ENCODE measurements at places on chromosomes 5 and 9.

DNA sequence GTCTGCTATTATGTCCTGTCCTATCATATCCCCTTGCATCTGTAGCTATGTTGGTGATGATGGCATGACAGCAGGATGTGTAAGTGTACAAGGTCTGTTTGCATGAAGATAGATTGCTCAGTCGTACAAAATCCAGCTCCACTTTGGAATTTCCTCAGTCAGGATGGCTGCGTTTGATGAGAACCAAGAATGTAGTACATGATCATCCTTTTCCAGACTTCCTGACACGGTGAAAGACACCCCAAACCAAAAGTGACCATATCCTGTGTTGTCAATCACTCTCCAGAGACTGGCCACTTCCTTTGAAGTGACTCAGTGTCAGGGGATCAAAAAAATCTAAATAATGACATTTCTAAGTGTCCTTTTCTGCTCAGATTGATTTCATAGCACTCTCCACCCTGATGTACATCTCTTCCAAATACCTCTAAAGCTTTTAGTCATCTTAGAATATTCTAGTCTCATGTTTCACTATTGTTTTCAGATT lies 213.4 kb downstream of the PLK2 start:
- DNase-seq = no peak

DNA sequence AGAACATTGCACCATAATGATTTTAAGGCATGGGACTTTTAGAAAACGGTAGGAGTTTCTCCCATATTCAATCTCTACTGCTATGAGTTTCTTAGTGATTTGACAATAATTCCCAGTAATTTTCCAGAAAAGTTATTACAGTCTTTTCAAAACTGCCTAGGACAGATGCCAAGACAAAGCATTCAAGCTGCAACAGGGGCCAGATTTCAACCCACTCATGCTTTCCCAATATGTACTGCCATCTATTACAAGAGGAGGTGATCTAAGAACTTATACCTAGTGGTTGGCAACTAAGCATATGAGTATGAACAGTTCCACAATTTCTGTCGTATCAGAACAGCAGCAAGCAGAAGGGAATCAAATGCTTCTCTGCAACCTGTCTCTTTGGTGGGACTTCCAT lies 95.1 kb upstream of the TMED7 start:
- no peak for DNase-seq

DNA sequence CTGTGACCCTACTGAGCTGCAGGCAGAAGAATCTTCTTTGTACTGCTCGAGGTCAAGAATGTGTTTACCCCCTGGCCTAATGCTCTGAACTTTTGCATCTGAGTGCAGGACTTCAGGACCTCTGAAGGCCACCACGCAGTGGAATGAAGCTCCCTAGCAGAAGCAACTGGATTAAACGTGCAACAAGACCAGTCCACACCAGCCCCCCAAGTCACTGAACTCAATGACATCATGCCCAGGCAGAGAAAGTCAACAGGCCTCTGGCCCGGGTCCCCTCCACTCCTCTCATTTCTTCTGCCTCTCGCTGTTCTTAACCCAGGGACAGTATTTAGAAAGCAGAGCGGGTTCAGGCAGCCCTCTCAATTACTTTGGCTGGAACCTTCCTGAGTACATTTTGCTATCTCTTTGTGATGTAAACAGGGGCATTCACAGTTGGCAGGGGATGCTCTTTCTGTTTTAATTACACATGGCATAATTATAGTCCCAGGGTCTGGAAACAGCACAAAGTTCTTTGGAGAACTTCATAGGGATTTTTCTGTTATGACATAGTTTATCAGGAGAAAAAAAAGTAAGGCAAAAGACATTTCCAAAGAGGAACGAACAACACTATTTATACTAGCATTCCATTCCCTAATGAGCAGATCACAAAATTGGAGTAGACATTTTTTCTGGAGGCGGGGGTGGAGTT lies 108.2 kb upstream of the SPATA31D4 start:
- DNase-seq = no peak

DNA sequence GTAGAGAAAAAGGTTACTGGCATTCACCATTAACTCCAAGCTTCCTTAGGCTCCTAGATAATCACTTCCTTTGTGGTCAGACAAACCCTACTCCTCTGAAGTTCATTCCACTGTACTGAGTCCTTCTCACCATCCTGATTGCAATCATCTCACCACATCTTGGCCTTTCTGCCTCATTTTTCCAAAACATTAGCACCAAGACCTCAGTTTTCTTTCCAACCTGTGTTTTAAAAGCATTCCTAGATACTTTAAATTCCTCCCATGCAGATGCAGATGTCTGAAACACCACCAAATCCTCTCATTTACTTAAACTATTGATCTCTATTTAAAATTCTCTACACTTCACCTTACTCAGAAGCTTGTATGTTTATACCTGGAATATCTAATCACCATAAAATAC lies 961.3 kb upstream of the CTNND2 start:
- DNase-seq = no peak

DNA sequence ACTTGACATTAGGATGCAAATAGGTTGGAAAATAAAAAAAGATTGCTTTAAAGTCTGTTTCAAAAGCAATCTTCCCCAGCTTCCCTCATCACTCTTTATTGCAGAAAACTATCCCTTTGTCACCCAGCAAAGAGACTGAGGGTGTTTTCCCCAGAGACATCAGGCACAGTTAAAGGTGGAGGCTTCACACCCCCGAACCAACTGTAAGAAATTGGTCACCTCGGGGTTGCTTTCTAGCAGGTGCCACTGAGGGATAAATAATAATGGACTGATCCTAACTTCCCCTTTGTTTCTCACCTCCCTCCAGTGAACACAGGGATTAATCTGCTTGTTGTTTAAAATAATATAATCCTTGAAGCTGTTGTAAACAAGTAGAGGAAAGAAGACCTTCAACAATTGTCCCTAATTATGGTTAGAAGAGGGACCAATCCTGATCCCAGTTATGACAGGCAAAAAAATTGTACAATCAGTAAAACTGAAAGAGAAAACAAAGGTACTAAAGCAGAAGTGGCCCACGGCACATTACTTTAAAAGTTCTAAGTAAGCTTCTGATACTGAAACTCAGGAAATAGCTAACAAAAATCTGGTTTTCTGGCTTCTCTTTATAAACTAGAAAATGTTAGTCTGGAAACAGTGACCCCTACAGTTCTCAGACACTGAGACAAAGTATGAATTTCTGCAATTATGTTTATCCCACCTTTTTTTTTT lies 6.6 kb upstream of the PCSK1 start:
- DNase-seq = no peak

GRCh38 chr5:127586066-127586770 lies 62.7 kb upstream of the CTXN3 start:
- no peak for DNase-seq

- DNase-seq = no peak
Measured at GRCh38 chr9:36748322-36748899, 175.7 kb downstream of the MELK start.

- DNase-seq = no peak
Measured at GRCh38 chr5:142743592-142744441, 26.4 kb upstream of the ARHGAP26 start.

- DNase-seq = no peak
Measured at GRCh38 chr5:80502800-80503199, 14.9 kb downstream of the FAM151B start.

DNA sequence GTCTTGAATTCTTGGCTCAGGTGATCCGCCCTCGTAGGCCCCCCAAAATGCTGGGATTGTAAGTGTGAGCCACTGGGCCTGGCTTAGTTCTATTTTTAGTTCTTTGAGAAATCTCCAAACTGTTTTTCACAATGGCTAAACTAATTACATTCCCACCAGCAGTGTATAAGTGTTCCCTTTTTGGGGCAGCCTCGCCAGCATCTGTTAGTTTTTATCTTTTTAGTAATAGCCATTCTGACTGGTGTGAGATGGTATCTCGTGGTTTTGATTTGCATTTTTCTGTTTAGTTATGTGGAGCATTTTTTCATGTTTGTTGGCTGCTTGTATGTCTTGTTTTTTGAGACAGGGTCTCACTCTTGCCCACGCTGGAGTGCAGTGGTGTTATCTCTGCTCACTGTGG lies 28.2 kb downstream of the CNOT6 start:
- no peak for DNase-seq

- DNase-seq = no peak
Measured at GRCh38 chr5:77851176-77852067, 75.3 kb upstream of the TBCA start.

- DNase-seq = no peak
Measured at GRCh38 chr5:80904533-80905187, 55.5 kb upstream of the RASGRF2 start.

GRCh38 chr5:173911623-173912022 lies 23.5 kb downstream of the CPEB4 start:
- DNase-seq = no peak

DNA sequence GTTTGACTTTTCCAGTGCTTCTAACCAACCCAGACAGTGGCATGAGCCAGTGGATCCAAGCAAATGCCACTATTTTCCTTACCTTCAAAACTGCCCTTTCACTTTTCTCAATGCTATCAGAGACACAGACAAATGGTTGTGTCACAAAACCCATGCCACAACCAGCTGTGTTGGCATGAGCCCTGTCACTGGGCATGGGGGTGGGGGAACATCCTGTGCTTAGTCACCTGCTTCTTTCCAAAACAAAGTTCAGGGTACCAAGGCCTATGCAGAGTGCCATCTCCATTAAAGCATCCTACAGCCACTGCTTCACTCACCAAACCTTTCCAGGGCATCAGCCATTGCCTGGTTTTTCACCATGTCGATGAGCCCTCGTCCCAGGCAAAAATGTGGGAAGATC lies 30.1 kb downstream of the NIPSNAP3B start:
- DNase-seq = no peak

DNA sequence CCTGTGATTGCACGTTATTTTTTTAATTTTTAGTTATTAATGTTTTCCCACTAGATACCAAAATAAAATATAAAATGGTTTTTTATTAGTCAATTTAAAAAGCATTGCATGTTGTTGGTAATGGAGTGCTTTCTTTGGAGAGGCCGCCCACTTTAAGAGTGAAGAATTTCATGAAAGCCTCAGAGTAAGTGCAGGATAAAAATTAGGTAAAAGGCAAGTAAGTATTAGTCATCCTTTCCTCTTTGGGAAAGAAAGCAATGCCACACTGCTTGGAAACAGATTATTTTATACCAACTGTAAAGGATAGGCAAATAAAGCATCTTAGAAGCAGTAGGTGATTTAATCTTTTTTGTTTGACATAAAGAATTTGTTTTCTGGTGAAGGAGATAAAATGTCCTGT lies 62.9 kb downstream of the HSD17B4 start:
- DNase-seq = no peak

DNA sequence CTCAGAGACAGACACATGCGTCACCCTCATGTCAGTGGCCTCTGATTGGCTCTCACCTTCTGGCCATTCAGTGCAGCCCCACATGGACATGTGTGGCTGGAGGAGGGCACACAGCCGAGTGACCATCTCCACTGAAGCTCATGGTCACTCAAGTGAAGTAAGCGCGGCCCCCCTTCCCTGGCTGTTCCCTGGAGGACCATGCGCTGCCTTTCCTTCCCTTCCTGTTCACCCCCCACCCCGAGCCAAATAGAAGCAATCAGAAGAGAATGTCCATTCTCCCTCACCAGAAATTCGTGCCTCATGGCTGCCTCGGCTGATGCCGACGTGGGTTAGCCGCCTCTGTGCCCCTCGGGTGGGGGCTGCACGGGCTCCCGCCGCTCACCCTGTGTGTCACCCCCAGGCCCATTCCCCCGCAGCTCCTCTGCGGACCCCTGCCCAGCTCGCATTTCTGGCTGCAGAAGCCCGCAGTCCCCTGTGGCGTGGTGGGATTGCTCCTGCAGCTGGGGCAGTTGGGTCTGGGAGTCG lies 12.5 kb upstream of the COL5A1 start:
- no peak for DNase-seq

GRCh38 chr5:17249029-17249634 lies 31.7 kb downstream of the BASP1 start:
- DNase-seq = peak; percentile 93

GRCh38 chr5:2658881-2659470 lies 92.5 kb downstream of the IRX2 start:
- no peak for DNase-seq

DNA sequence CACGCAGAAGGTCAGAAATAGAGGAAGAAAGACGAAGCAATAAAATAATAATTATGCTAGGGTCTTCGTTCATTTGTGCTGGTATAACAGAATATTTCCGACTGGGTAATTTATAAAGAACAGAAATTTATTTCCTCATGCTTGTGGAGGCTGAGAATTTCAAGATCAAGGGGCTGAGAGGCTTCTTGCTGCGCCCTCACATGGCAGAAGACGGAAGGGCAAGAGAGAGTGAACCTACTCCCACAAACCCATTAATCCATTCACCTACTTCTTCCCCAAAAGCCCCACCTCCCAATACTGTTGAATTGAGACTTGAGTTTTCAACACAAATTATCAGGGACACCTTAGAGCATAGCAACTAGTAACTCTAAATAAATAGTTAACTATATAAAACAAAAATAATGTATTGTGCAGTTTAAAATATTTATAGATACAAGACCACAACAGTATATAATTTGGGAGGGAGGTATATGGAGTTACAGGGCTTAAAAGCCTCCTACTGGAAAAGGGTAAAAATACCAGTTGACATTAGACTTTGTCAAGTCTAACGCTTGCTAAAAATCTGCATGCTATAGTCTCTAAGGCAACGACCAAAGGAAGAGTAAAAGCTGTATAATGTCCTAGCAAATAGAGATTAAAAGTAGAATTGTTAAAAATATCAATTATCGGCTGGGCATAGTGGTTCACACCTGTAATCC lies 40.3 kb upstream of the NAA35 start:
- DNase-seq = no peak

GRCh38 chr5:148615644-148616275 lies 38.6 kb downstream of the HTR4 start:
- DNase-seq = no peak

DNA sequence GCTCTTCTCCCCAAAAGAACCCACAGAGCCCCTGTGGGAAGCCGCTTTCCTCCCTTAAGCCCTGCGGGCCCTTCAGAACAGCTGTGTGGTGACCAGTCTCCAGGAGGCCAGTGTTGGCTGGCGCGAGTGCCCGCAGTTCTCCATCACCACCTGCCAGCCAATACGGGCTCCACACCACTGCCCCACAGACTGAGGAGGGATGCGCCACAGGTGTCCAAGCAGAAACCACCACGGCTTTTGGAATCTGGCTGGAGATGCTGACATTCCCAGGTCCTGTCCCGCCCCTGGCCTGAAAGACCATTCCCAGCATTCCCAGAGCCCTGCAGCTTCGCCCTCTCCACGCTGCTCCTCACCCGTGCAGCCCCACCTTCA lies 12.8 kb downstream of the CCNI2 start:
- no peak for DNase-seq

DNA sequence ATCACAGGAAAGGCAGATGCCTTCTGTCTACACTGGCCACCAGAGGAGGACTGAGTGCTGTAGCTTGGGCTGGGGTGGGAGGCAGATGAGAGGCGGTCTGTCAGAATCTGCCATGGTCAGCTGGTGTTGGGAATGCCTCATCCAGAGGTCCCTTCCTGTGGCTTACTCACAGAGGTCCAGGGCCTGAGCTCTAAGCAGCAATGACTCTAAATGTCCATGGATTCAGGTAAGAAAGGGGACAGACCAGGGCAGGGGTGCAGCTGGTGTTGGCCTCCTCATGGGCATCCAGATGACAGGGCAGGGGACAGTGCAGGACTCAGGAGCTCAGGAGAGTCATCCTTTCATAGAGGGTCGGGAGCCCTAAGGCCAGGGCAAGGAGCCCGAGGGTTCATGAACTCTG lies 165.0 kb downstream of the ICE1 start:
- no peak for DNase-seq

Measured in NCI-H446 treated with DMSO at 0.1 percent for 48 hours (cell line).